Heart right ventricle (tissue), 16 donors: ENCODE measurements at places on chromosomes 1 and 21. TPM values are rescaled to one million over a fixed set of nuclear protein-coding genes. Genes with fewer than 3 reads are reported as not detected.

KRTAP13-2 gene
- total RNA-seq: not detected

CELA2A gene
- total RNA-seq: 1.3 TPM

GSTM4 gene
- 45.0 TPM for total RNA-seq

GBP5 gene
- total RNA-seq: 1.7 TPM

C1orf159 gene
- total RNA-seq: 3.2 TPM

TMEM59 gene
- 401 TPM for total RNA-seq

LCE2B gene
- total RNA-seq: not detected

RAB7B gene
- total RNA-seq: 1.1 TPM

SELP gene
- 5.2 TPM for total RNA-seq

RUSC1 gene
- total RNA-seq: 16.1 TPM

TCHH gene
- total RNA-seq: 0.05 TPM

DNA sequence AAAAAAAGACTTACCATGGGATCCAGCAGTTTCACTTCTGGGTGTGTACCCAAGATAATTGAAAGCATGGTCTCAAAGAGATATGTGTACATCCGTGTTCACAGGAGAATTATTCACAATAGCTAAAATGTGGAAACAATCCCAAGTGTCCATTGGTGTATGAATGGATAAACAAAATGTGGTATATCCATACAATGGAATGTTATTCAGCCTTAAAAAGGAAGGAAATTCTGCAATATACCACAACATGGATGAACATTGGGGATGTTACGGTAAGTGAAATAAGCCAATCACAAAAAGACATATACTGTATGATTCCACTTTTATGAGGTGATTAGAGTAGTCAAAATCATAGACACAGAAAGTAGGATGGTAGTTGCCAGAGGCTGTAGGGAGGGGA is 7.0 kb upstream of the TUT4 start:
- no peak for DNase-seq

DNA sequence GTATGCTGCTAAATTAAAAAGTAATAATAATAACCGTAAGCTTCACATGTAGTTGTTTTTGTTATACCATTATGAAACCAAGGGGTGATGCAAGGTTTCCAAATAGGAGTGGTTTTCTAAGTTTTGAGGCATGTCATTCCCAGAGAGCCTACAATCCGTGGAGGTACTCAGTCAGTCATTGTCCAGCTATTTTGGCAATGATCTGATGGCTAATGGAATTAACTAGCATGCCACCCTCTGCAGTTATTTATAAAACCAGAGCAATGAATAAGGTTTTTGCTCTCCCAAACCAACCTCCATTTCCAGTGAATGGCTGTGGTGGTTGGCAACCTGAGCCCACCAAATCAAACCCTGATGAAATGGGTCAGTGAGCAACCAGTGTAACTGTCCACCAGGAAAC is 106.4 kb downstream of the TBX15 start:
- DNase-seq: no peak

DNA sequence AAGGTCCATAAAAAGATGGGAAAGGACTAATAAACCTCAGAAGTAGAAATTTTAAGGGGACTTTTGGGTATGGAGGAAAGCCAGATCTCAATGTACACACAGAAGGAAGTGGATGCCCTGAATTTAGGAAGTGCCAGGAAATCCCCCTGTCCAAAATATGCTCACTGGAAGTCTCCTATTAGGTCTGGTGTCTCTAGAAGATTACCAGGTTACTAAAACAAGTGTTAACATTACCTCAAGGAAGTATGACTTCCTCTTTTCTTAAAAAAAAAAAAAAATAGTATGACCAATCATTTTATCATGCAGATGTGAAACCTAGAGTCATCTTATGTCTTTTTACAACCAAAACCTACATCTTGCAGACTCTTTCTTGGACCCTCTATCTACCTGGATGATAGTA is 30.7 kb downstream of the CD58 start:
- no peak for DNase-seq

DNA sequence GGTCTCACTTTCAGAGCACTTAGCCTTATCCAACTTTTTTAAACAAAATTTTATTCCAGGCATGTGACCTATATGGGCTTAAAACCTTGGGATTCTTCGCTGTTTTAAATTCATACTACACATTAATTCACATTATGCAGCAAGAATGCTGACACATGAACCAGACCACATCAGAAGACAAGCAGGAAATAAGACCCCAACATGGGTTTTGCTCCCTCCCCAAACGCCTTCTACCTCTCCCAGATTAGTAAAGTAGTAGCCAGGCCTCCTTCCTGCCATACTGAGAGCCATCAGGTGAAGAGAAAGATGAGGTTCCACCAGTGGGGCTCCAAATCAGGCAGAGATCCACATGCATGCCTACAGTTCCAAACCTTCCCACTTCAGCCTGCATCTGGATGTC is 3.7 kb downstream of the IGSF3 start:
- no peak for DNase-seq

GRCh38 chr1:246934765-246935164 is 3.0 kb upstream of the AHCTF1 start:
- no peak for DNase-seq

DNA sequence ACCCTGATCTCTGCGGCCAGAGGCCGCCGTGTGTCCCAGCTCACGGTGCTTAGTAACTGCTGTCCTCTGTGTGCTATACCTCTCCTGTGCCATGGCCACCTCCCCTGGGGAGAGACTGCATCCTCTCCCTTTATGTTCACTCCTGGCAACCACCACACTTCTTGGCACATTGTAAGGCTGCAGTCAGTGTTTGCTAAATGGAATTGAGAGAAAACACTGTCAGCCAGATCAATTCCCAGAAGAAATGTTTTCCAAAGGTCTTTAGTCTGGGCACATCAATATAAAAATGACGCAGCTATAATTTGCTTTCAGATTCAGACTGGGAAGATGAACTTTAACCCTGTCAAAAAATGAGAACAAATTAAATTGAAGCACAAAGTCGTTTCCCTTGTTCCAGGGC is 96.8 kb downstream of the BEND5 start:
- DNase-seq: no peak

DNA sequence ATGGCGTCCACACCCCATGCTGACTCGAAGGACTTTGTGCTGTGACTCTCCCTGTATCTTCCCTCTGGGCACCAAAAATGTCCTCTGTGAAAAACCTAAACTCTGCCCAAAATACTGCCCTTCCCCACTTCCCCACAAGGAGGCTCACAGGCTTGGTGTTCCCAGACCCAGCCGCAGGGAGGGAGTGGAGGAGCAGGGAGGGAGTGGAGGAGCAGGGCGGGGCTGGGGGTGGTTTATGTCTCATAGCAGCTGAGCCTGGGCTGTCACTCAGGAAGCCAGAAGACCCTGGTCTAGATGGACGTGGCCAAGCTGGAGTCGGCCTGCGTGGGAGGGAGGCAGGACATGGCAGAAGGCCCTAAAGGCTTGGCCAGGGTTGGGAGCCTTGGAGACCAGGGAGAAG is 461.7 kb downstream of the PTPRU start:
- no peak for DNase-seq

GRCh38 chr1:90174246-90174645 is 179.3 kb downstream of the ZNF326 start:
- DNase-seq: no peak

DNA sequence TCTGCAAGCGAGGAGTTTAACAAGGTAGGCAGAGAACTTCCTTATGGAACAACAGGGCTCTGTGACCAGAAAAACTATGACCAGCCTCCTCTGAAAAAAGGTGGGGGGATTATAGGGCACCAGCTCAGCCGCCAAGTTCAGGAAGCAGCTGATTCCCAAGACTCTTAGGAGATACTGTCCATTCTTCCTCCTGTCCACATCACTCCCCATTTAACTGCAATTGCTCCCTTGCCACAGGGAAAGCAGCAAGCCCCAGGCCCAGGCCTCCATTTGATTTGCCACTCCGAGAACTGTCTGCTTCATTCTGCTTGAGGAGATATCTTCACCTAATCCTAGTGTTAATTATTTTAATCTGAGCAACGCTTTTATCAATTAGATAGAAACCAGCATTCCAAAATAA is 254.3 kb downstream of the ZNF648 start:
- DNase-seq: no peak

DNA sequence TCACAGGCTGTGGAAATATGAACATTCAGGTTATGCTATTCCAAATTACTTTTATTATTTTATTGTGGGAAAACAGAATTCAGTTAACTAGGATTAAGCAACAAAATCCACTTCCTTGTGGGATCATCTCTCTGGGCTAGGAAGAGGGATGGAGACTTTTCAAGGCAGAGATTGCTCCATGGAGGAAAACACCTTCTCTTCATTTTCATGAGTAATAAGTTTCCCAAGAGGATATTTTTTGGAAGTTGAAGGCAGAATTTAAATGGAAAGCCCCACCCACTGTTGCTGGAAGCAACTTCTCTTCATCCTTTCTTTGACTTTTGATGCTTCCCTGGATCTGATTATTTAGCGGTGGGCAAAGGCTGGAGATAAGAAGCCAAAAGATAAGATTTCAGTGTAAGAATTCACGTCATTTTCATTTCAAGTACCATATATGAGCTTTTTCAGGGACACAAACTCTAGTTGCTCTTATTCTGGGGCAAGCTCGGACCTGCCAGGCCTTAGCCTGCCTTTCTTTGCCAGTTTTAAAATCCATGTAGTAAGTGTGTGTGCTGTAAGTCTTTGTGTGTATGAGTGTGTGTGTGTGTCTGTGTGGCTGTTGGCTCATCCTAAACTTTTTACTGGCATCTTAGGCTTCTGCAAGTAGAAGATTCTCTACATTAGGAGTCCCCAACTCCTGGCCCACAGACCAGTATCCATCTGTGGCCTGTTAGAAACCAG is 11.7 kb upstream of the IL24 start:
- no peak for DNase-seq

- DNase-seq: no peak
Observed at GRCh38 chr1:83704350-83704749, 294.6 kb downstream of the TTLL7 start.

DNA sequence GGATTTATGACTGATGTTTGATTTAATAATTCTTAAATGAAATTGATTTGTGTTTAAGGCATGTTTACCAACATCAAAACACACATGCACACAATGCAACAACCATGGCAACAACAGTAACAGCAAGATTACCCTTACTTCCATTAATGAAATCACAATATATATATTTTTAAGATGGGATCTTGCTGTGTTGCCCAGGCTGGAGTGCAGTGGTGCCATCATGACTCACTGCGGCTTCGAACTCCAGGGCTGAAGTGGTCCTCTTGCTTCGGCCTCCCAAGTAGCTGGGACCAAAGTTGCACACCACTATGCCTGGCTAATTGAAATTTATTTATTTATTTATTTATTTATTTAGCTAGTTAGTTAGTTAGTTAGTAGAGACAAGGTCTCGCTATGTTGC is 27.7 kb downstream of the NEK7 start:
- no peak for DNase-seq

- DNase-seq: no peak
Observed at GRCh38 chr1:82845866-82846265, 1045.1 kb downstream of the ADGRL2 start.

DNA sequence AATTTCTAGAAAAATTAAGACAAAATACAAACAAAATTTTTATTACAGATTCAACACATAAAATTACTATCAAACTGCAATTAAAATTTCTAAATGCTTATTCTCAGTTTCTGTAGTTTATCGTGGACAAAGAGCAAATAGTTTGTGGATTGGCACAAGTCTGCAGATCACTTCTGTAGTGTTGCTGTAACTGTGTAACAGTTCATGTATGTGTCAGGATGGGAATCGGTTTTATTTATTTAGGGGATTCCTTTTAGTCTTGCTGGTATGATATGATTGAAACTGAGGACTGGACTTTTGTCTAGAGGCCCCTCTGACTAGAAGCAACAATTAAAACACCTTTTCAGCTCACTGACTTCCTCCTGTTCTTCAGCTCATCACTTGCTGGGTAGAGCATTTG is 60.8 kb downstream of the LRIG2 start:
- DNase-seq: no peak

DNA sequence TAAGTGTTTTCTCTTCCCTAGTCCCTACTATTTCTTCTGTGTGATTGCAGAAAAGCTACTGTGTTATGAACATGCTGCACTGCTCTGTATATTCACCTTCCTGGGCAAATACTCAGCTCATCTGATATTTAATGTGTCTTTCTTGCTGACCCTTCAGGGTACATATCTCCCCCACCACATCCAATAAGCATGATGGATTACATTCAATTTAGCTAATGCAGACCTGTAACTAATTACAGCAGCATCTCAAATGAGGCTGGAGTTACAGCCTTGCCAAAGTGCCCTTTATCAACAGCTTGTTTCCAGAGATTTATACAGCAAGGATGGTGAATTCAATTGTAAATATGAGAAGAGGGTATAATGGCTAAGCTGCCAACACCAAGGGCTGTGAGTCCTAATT is 144.0 kb downstream of the KCNH1 start:
- no peak for DNase-seq

DNA sequence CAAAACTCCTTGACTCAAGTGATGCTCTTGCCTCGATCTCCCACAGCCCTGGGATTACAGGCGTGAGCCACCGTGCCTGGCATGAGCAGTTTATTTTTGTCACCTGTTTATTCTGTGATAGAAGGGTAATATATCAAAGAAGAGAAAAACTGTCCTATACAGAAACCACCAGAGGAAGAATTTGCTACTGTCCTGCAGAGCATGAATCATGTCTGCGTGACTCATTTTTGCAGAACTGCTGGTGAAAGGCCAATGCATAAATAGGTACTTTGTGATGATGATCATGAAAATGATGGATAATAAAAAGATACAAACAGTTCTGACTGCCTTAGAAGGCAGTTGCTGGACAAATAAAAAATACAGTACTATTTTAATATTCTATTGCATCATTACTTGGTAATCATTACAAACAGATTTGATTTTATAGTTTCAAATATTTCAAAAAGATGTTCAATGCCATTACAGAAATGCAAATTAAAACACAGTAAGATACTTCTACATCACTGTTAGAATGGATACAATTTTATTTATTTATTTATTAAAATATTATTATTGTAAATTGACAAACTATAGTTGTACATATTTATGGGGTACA is 26.5 kb downstream of the RIPPLY3 start:
- DNase-seq: no peak

DNA sequence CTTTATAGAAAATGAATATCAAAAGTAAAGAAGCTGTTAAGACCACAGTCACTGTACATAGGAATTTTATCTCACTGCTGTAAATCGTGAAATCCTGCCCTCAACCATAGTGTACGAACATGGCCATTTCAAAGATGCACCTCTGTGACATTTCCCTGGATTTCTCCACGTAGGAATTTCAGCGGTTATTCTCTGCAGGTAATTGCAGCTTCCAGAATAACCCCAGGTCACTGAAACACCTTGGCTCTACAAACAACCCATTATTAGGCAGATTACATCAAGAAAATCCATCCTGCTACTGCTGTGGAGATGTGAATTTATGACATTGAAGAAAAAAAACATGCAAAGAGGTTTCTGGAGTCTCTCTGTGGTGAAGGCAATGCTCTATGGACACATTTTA is 196.2 kb upstream of the USP25 start:
- no peak for DNase-seq
